ENCODE measurements at places on chromosomes 1 and 21.
A peak's percentile ranks its signal among the peaks of the same experiment; 100 is the strongest.

DNA sequence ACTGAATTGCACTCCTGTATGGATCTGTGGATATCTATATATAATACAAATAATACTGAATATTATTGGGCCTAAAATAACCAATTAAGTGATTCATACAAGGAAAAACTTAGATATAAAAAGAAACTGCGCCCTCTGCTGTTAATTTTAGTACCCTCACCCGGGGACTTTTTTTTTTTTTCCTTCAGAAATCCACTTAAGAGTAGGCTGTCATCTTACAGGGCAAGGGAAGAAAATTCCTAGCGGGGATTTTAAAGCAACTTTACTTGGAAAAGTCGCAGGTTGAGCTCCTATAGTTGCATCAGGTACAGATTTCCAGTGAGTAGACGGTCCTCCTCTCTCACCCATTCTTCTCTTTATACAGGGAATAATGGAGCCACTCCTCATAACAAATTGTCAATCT lies 1.3 kb downstream of the NTNG1 start:
- DNase-seq = peak; percentile 68

- no peak for DNase-seq
Measured at GRCh38 chr1:173445164-173445563, 32.0 kb upstream of the PRDX6 start.

DNA sequence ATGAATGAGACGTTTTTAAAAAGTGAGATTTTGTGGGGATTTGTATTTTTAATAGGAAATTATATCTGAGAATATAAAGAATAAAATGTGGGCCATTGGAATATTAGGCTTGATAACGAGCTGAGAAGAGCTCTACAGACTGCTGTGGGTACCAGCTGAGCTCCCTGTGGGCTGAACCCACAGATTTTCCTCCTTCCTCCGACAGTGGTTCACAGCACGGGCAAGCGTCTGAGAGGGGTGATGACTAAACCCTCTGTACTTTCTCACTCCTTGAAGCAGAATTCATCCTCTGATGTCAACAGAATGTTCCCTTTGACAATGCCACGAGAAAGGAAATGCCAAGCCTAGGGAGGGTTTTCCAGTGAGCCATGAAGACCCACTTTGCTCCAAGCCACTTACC lies 102.7 kb upstream of the AJAP1 start:
- no peak for DNase-seq

DNA sequence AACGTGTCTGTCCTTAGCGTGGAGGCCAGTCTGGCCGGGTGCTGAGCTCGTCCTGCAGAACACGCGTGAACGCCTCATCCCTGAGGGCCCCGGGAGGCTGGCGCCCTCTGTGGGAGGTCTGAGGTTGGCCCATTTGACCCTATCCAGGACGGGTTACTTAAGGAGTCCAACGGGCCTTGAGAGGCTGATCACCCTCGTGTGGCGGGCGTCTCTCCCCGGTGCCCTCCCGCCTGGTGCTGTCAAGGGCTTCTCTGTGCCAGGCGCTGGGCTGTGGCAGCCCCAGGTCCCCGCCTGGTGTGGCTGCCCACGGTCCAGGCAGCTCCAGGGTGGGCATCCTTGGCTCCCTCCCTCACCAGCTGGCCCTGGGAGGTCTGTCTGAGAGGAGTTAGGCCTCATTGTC lies 9.7 kb downstream of the SKI start:
- no peak for DNase-seq

DNA sequence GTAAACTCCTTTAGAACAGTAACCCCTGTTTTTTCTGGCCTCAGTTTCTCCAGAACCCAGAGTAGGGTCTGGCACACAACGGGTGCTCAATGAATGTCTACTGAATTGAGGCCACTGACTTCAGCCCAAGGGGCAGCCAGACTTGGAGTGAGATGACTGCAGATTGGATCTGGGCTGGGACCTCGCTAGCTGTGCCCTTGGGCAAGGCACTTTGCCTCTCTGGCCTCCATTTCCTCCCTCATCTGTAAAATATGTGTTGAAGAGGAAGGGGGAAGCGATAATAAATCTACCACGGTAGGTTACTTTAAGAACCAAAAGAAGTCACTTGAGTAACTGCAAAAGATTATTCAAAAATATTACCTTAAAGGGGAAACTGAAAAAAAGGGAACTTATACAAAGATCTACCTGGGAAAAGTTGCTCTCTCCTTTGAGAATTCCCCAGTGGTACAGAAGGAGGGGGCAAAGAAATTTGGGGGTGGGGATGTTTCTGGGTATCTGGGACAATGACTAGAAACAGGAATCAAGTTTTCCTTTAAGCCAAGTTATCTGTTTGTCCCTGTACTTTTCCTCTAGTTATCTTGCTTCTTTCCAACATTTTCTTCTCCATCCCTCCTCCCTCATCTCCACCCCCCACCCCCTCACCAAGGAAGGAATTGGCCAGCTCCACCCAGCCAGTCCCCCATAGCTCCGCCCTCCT lies 394 bp upstream of the GRHL3 start:
- no peak for DNase-seq

DNA sequence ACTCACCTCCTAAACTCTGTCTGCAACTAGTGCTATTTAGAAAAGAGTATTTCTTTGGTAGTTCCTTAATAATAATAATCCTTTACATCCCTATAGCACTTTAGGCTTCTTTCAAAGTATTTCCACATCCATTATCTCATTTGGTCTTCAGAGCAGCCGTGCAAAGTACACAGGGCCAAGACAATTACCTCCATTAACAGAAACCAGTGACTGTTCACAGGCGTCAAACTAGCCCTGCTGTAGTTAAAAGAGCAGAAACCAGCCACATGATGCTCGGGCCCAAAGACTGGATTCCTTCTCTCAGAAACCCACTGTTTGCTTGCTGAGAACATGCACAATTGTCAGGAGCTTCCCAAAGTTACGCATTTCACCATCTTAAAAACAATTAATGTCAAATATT lies 396.0 kb upstream of the DAB1 start:
- no peak for DNase-seq

DNA sequence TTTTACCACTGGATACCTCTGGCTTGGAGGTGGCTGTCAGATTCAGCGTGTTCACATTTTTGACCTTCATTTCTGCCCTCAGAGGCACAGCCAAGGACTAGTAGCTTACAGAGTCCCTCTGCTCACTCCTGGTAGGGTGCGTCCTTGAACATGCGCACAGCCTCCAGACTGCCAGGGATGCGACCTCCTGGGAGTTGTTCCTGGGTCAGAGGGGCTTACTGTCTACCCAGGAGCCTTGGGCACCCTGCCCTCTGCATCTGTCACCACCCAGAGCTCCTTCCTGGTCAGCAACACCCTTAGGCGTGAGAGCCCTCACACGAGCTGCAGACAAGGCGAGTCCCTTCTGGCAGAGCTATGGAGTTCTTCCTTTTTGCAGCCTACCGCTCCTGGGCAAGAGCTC lies 1.7 kb downstream of the SLX9 start:
- no peak for DNase-seq

DNA sequence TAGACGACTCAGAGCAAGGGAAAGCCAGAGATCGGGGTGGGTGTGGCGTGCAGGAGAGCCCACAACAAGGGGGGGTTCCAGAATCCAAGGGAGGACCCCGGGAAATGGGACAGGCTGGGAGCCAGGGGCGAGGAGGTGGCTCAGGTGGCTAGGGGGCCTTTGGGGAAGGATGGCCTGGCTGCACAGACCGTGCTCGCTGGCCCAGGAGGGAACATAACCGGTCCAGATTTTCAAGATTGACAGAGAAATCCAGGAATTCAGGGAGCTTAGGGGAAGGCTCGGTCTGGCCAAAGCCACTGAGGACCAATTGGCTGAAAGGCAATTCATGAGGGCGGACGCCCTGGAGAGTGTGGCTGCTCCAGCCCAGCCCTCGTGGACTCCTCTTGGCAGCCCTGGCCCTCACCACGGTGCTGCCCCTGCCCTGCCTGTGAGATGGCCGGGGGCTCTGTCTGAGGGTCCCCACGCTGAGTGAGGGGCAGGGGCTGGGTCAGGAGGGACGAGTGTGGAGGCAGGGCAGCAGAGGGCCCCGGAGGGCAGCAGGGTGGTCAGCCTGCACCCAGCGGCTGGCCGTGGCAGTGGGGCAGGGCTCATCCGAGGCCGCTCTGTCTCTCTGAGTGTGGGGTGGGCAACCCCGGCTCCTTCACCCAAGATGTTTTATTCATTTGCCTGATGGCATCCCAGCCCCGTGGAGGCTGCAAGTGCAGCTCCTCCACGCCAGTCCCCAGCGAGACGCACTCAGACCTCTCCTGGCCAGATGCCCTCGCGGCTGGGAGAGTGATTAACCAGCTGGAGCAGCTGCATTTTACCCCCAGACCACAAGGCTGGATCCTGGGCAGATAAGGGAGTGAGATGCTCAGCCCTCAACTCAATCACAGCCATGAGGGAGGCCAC lies 5.6 kb upstream of the LRRC3 start:
- DNase-seq = no peak

GRCh38 chr1:31596737-31597097 lies 20.4 kb downstream of the TINAGL1 start:
- DNase-seq = no peak

GRCh38 chr1:64975740-64976139 lies 9.4 kb upstream of the JAK1 start:
- DNase-seq = peak; percentile 7

- DNase-seq = no peak
Measured at GRCh38 chr1:43312212-43312623, 11.4 kb downstream of the TIE1 start.

GRCh38 chr21:42983103-42983502 lies 8.7 kb downstream of the PKNOX1 start:
- DNase-seq = no peak

DNA sequence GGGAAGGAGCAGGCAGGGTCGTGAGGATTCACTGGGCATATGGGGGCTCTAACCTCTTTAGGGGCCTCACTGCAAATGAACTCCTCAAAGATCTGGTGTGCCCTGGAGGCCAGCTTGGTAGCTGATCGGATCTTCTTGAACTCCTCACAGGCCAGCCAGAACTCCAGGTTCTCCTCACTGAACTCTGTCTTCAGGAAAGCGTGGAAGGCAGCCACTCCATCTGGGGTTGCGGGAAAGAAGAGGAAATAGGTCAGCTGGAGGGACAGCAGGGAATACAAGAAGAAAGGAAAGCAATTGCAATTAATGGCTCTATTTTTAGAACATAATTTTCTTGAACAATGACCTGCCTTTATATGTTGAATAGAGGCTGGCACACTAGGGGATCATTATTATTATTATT lies 2.3 kb downstream of the RGS16 start:
- no peak for DNase-seq

DNA sequence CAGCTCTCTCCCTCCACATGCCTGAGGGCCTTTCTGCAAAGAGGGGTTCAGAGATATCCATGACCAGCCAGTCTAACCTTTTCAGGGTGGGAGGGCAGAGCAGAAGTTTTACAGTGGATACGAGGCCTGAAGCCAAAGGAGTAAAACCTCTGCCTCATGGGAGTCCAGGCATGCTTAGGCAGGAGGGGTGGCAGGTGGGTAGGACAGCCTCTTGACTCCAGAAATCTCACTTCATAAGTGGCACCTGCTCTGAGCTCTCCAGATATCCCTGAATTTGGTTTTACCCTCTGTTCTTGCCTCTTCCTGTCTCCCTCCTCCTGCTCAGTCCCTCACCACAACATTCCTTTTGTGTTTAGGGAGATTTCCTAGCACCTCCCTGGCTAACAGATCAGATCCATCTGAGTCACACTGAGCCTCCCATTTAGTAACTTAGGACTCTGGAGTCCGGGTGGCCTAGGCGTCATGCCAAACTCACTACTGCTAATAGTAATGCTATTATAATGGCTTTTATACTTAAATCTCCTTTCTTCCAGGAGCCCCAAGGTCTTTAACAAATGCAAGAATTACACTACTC lies 201.0 kb downstream of the HS2ST1 start:
- DNase-seq = no peak

- peak; percentile 82 for DNase-seq
Measured at GRCh38 chr1:108828074-108828961, 28.6 kb downstream of the AKNAD1 start.

GRCh38 chr1:98164509-98164908 lies 243.7 kb upstream of the DPYD start:
- DNase-seq = no peak

DNA sequence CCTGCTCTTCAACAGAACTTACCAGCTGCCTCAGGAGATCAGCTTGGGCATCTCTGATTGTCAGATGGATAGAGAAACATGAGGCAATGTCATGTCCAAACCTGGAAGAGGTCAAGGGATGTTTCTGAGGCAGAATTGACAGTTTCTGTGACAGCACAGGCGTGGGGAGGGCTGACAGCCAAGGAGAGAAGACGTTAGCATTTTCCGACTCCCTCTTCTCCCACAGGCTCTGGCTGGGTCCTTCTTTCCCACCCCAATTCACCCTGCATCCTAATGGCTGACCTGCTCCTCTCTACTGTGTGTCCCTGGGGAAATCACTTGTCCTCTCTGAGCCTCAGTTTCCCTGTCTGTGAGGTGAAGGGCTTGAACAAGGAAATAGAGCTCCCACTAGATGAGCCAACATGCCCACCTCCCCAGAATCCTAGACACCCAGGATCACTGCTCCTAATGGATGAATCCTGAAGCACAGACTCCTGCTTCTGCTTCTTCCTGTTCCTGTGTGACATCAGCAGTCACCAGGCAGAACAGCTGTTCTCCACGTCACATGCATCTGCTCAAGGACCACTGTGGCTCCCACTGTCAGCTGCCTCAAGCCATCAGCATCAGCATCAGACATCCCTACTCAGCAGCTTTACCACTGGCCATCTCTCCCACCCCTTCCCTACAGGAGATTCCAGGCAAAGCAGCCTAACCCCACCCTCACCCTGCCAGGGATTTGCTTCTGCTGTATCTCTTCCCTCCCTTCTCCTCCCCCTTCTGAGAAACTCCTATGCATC lies 408.0 kb downstream of the MATN1 start:
- DNase-seq = no peak

- no peak for DNase-seq
Measured at GRCh38 chr1:19257178-19257914, 5.7 kb downstream of the MRTO4 start.

- no peak for DNase-seq
Measured at GRCh38 chr1:48470950-48471690, 884 bp downstream of the SPATA6 start.

DNA sequence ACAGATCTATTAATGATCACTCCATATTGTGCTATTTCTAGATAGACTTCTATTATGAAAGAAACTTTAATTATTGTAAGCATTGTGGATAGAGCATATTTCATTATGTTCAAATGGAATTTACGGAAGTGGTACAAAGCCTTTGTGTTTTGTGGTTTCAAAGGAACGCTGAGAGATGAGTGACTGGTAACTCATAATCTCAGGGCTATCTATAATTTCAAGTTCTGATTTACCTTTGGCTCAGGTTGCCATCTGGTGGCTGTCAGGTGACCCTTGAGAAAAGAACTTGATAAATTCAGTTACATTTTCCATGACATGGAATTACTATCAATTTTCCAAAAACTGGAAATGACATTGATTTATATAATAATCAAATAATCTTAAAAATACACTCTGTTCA lies 12.2 kb downstream of the NTNG1 start:
- DNase-seq = no peak

DNA sequence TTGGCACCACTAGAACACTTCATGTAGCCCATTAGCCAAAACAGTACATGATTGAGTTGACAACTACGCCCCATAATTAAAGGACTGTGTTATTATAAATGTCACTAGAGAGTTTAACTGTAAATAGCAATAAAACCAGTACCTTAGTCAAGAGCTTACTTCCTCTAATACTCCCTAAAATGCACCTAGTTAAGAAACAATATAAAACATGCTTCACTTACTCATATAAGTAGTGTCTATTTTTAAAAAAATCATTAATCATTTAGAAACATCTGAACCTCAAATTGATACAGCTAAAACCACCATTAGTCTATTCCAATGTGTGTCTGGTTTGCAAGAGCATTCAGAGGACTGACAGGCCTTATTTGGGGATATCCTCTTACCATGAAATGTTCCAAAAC lies 25.3 kb downstream of the PTP4A2 start:
- DNase-seq = no peak

- peak; percentile 49 for DNase-seq
Measured at GRCh38 chr1:77126307-77126706, 92.9 kb downstream of the PIGK start.

All from midbrain (tissue), 1 donor.